Stimulated activated CD4-positive, alpha-beta T cell treated with anti-CD3 and anti-CD28 coated beads, Interleukin-15, amount 100 ng/mL, for 1 hour (primary cell): ENCODE measurements at places on chromosomes 3 and 15.

- DNase-seq = no peak
Measured at GRCh38 chr15:57060799-57061198, 142.4 kb downstream of the TCF12 start.

DNA sequence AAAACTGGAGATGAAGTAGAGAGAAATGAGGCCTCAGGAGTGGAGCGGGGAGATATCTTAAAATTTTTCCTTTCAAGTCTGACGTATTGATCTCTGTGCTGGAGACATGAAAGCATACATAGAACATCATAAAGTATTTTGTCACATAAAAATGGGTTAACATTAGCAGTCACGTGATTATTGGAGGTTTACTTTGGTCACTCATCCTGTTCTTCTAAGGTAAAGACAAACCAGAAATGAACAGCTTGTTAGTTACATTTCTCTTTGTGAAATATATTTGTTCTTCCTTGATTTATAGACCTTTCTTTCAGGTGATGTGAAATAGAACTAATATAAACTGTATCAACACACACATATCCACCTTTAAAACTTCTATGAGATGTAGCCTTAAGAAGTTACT is 324.1 kb downstream of the SQOR start:
- DNase-seq = no peak

GRCh38 chr3:53941184-53941583 is 49.5 kb upstream of the SELENOK start:
- no peak for DNase-seq

- DNase-seq = peak; percentile 73
Measured at GRCh38 chr15:74956648-74957475, at the start of gene RPP25. Gene RPP25, minus strand, starts transcription at chr15:74956772. Its CDS starts 189 bp downstream, at chr15:74956583.
